Thymus (tissue), 14 donors: ENCODE measurements at places on chromosomes 4 and X. TPM values are rescaled to one million over a fixed set of nuclear protein-coding genes. Genes with fewer than 3 reads are reported as not detected.

- DNase-seq: no peak
- H3K36me3 ChIP-seq: no peaks in the 10 kb centered on the region
- H3K4me3 ChIP-seq: no peak overlapping the region
- H3K4me1 ChIP-seq: no peaks in the 10 kb centered on the region
These were observed 931.7 kb downstream of the CENPC start for GRCh38 chr4:66613591-66613990.

Gene TECRL
- 0.09 TPM for total RNA-seq

Gene CITED1
- 0.52 TPM for total RNA-seq

Gene ANOS1
- total RNA-seq: 1.3 TPM

Gene HTT
- 12.8 TPM for total RNA-seq

DNA sequence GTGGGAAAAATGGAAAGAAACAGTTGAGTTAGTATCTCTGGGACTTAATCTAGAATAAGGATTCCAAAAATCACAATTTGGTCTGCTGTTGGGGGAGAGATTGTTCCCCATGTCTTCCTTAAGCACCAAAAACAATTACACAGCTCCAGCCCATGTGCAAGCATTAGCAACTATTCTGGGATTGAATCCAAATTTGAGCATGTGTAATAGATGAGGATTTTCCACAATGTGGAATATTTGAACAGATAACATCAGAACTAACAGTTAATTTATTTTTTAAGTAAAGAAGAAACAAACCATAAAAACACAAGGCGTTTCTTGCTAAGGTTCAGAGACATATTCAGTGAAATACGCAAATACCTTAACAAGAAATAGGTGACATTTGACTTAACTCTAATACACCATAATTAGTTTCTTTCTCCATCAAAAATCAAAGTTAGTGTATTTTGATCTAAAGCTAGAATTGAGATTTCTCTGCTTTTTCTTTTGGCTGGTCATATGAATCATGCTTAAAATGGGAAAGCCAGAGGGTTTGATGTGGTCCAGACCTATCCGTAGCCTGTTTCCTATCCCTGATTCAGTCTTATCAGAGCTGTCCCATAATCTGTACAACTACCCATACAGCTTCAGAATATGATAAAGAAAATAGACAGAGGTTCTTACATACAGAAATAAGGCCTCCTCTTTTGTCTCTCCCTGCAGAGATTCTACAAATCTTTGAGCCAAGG is 413.4 kb downstream of the PACRGL start:
- no peaks in the 10 kb centered on the region for H3K36me3 ChIP-seq
- H3K4me3 ChIP-seq: no peak overlapping the region
- no peak overlapping the region for H3K27ac ChIP-seq
- H3K4me1 ChIP-seq: no peaks in the 10 kb centered on the region
- no peaks in the 10 kb centered on the region for H3K27me3 ChIP-seq

Gene S100G
- not detected for total RNA-seq

DNA sequence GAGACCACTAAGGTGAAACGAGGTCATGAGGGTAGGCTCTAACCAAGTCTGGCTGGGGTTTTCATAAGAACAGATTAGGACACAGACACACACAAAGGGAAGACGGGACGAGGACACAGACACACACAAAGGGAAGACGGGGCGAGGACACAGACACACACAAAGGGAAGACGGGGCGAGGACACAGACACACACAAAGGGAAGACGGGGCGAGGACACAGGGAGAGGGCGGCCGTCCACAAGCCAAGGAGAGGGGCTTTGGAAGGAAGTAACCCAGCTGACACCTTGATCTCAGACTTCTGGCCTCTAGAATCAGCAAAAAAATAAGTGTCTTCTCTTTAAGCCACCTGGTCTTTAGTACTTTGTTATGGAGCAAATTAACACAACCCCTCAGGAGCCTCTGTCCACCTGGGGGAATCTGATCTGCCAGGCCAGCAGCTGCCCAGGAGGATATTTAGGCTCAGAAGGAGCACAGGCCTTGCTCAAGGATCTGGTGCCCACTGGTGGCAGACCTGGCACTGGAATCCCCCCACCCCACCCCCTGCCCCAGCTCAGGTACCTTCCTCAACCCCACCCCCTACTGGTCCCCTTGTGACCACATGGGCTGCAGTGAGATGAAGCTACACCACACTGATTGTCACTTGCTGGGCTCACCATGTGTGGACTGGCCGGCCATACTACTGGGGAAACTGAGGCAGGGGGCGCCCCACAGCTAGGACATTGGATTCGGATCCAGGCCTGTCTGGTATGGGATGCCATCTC is 2.8 kb downstream of the ABLIM2 start:
- H3K4me1 ChIP-seq: peaks cover 10% of the 10 kb centered on the region
- H3K27ac ChIP-seq: no peak overlapping the region
- no peak for DNase-seq
- H3K36me3 ChIP-seq: no peaks in the 10 kb centered on the region

- no peak overlapping the region for H3K4me3 ChIP-seq
- no peaks in the 10 kb centered on the region for H3K36me3 ChIP-seq
- no peaks in the 10 kb centered on the region for H3K4me1 ChIP-seq
- no peak overlapping the region for H3K27ac ChIP-seq
These were observed 17.7 kb upstream of the TMEM154 start for GRCh38 chr4:152697284-152698088.

DNA sequence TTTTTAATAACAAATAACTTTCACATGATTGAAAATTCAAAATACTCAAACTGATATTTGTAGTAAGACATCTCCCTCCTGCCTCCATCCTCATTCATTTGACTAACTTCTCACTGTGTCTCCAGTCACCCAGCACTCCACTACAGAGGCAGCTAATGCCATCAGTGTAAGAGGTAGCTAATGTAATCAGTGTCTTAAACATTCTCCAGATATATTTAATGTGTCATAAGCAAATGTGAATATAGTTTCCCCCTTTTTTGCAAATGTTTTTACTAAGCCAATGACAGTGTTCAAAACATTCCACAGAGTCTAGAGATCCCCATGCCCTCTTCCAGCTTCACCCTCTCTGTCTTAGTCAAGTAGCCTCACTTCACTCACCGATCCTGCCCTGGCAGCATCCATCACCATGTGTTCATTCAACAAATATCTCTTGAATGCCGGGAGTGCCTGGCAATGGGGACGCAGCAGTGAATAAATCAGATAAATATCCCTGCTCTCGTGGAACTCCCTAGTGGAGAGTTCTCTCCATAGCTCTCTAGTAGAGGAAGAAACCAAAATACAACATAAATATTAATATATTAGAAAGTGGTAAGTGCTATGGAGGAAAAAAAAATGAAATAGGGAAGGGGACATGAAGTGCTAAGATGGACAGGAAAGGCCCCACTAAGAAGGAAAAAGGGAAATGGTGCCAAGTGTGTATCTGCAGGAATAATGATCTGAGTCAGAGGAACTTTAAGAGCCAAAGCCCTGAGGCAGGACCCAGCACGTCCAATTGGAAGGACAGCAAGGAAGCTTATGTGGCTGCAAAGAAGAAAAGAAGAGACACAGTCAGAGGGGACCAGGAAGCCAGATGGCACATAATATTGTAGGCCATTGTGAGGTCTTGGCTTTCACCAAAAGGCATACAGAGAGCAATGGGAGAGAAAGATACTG is 18.7 kb downstream of the SCFD2 start:
- peaks cover 4% of the 10 kb centered on the region for H3K36me3 ChIP-seq
- H3K27me3 ChIP-seq: no peaks in the 10 kb centered on the region
- DNase-seq: no peak
- no peak overlapping the region for H3K27ac ChIP-seq

DNA sequence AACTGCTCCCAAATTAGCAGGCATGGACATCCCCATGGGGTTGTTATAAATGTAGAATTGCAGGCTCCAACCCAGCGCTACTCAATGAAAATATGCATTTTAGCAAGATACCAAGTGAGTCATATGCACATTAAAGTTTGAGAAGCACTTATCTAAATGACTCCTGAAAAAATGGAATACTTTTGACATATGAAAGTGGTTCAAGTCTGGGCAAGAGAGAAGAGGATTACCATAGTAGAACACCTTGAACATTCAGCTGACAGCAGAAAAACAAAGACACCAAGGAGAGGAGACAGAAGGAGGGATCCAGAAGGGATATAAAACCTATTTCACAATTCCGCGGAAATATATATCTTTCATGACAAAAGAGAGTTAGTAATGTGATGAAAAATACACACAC is 63.2 kb upstream of the CT83 start:
- H3K27me3 ChIP-seq: no peaks in the 10 kb centered on the region
- H3K27ac ChIP-seq: no peak overlapping the region
- H3K36me3 ChIP-seq: no peaks in the 10 kb centered on the region
- H3K4me3 ChIP-seq: no peak overlapping the region
- DNase-seq: no peak
- no peaks in the 10 kb centered on the region for H3K4me1 ChIP-seq

- H3K36me3 ChIP-seq: no peaks in the 10 kb centered on the region
- no peak overlapping the region for H3K4me3 ChIP-seq
- H3K27me3 ChIP-seq: no peaks in the 10 kb centered on the region
These were observed 10.6 kb upstream of the CCNG2 start for GRCh38 chr4:77146186-77147078.

GRCh38 chr4:137688651-137689050 is 156.4 kb upstream of the PCDH18 start:
- DNase-seq: no peak
- H3K4me1 ChIP-seq: no peaks in the 10 kb centered on the region
- H3K27ac ChIP-seq: no peak overlapping the region
- no peaks in the 10 kb centered on the region for H3K27me3 ChIP-seq
- H3K4me3 ChIP-seq: no peak overlapping the region
